ENCODE measurements at places on chromosomes 12 and 14. TPM values are rescaled to one million over a fixed set of nuclear protein-coding genes. Genes with fewer than 3 reads are reported as not detected.

GRCh38 chr12:131947482-131948027 is 2.2 kb upstream of the EP400 start:
- H3K27me3 ChIP-seq, result no peaks in the 10 kb centered on the region
- H3K4me1 ChIP-seq, result peaks cover 21% of the 10 kb centered on the region
- DNase-seq, result no peak
- no peak overlapping the region for H3K4me3 ChIP-seq
- H3K36me3 ChIP-seq, result no peaks in the 10 kb centered on the region

DNA sequence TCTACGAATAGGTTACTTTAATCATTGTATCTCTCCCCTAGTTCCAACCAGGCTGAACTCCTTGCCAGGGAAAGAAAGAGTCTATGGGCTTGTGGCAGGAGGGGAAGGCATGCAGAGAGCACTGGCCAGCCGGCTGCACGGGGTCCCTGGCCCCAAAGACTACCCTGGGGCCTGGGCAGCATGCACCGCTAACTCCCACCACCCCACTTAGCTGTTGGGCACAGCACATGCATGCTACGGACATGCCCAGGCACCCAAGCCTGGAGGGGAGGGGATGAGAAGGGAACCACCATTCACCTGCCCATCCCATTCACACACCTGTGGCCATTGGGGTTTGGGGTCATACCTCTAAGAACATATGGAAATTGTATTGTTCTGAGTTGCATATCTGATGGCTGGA is 94.1 kb downstream of the PIK3C2G start:
- no peak overlapping the region for H3K27ac ChIP-seq
- no peaks in the 10 kb centered on the region for H3K36me3 ChIP-seq
- no peaks in the 10 kb centered on the region for H3K27me3 ChIP-seq
- no peak overlapping the region for H3K4me3 ChIP-seq
- no peaks in the 10 kb centered on the region for H3K4me1 ChIP-seq

DNA sequence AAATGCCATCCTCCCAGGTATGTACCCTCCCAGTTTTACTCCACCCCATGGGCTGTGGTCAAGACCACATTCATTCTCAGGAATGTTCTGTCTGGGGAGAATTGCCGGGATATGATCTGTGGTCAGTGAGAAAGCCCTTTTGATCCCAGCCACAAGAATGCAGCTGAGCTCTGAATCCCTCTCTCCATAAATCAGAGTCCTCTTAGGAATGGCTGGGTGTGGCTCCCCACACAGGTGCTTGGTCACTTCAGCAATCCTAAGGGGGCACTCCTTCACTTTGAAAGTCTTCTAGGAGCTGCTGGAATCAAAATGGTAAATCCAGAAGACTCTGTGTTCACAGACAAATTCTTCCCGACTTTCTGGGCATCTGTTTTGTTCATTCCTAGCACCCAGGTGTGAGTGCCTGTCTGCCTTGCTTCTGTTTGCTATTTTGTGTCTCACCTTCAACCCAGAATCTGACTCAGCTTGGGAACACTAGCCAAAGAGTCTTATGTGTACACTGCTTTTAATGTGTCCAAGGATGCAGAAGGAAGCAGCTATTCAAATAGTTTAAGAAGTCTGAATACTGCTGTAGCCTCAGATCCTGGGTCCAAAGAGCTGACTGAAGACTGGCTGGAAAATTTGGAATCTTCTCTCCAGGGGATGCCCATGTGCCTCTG is 144.6 kb upstream of the CDKN3 start:
- H3K4me1 ChIP-seq, result peaks cover 16% of the 10 kb centered on the region
- H3K27me3 ChIP-seq, result peaks cover 46% of the 10 kb centered on the region
- DNase-seq, result no peak
- no peaks in the 10 kb centered on the region for H3K36me3 ChIP-seq
- no peak overlapping the region for H3K4me3 ChIP-seq
- H3K27ac ChIP-seq, result no peak overlapping the region

DNA sequence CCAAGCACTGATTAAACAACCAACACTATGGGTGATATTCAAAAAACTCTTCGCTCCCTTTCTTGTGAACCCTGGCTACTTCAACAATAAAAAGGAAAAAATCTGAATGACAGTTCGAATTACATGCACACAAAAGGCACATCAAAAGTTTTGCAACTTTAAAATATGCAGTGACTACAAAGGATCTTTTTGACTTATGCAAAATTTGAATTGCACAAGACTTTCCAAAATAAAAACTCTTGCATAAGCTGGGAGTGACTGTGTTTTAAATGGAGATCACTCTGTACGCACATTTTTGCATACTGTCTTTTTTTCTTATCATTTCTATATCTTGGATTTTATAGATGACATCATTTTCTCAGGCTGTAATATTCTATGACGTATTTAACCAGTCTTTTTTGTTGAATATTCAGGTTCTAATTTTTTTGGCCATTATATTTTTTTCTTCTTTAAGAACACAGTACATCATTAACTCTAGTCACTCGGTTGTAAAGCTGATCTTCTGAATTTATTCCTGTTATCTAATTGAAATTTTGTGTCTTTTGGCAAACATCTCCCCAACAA is 667.6 kb upstream of the TBX3 start:
- no peaks in the 10 kb centered on the region for H3K4me1 ChIP-seq
- H3K27me3 ChIP-seq, result no peaks in the 10 kb centered on the region
- no peak for DNase-seq
- no peak overlapping the region for H3K27ac ChIP-seq
- H3K36me3 ChIP-seq, result no peaks in the 10 kb centered on the region

MYO1H gene
- not detected for total RNA-seq

GPR84 gene
- 3.8 TPM for total RNA-seq

C14orf39 gene
- not detected for total RNA-seq

STXBP6 gene
- total RNA-seq, result not detected

GRCh38 chr14:76293923-76294322 is 82.0 kb upstream of the ESRRB start:
- no peaks in the 10 kb centered on the region for H3K4me1 ChIP-seq
- H3K27me3 ChIP-seq, result no peaks in the 10 kb centered on the region
- no peak for DNase-seq
- H3K4me3 ChIP-seq, result no peak overlapping the region

DNA sequence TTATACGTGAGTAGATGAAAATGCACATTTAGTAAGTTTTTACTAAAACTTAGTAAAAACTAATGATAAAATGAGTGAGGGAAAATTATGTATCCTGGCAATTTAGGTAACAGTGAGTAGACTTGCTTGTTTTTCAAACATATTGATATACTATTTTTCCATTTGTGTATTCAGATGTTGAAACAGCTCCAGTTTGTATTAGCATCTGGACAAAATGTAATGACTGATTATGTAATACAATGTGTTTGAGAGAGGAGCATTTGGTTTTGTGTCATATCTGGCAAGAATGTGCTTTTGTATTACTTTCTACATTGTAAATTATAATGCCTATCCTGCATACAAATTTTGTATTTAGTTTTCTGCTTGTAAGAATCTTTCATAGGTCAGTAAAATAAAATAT is 5.6 kb downstream of the CNOT2 start:
- H3K27me3 ChIP-seq, result no peaks in the 10 kb centered on the region
- DNase-seq, result no peak
- no peak overlapping the region for H3K27ac ChIP-seq
- H3K4me3 ChIP-seq, result no peak overlapping the region

DNA sequence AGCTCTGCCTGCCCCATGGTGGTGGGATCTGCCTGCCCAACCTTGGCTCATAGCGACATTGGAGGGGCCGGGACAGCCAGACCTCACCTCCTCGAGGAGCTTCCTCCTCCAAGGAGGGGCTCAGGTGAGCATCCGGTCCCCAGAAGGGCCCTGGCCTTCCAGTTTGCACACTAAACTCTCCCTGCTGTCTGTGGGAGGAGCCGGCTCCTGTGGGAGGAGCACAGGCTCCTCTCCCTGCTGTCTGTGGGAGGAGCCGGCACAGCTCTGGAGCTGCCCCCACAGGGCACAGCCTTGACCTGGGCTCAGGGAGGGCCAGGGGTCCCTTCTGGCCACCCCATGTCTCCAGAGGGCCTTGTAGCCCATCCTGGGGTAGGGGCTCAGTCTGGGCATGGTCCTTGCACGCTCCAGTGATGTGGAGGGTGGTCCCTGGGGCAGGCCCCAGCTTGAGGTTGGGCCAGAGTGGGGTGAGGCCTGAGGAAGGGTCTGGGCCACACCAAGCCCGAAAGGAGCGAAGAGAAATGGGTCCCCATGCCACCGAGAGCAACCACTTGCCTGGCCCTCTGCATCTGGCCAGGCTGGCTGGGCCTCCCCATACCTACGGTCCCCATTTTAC is 147.5 kb upstream of the C14orf180 start:
- H3K4me1 ChIP-seq, result no peaks in the 10 kb centered on the region
- no peaks in the 10 kb centered on the region for H3K27me3 ChIP-seq
- H3K36me3 ChIP-seq, result no peaks in the 10 kb centered on the region
- no peak overlapping the region for H3K4me3 ChIP-seq

DNA sequence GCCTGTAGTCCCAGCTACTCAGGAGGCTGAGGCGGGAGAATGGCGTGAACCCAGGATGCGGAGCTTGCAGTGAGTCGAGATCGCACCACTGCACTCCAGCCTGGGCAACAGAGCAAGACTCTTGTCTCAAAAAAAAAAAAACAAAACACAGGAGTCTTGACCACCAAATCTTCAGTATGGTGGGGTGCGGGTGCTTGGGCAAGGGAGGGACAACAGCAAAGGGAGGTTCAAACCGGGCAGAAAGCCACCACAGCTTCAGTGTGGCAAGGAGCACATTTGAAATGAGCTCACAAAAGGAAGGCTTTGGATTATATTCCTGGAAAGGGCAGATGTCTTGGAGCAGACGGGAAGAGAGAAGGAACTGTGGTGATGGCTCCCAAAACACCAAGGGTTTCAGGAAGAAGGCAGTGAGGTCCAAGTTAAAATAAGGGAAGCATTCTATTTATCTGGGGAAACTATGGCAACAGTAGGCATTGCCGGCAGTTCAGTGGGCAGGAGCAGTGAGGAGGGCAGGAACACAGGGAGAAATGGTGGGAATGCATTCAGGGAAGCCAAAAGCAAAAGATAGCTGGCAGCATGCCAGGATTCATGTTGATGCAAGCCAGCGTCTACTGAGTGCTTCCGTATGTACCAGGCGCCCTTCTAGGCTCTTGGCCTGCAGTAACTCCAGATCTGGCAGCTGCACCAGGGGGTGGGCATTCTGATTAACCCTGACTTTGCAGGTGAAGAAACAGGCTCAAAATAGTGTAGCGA is 51.0 kb upstream of the SRSF5 start:
- H3K36me3 ChIP-seq, result peaks cover 7% of the 10 kb centered on the region
- peak overlapping the region; percentile 67 for H3K4me3 ChIP-seq
- H3K27me3 ChIP-seq, result no peaks in the 10 kb centered on the region
- DNase-seq, result no peak

DNA sequence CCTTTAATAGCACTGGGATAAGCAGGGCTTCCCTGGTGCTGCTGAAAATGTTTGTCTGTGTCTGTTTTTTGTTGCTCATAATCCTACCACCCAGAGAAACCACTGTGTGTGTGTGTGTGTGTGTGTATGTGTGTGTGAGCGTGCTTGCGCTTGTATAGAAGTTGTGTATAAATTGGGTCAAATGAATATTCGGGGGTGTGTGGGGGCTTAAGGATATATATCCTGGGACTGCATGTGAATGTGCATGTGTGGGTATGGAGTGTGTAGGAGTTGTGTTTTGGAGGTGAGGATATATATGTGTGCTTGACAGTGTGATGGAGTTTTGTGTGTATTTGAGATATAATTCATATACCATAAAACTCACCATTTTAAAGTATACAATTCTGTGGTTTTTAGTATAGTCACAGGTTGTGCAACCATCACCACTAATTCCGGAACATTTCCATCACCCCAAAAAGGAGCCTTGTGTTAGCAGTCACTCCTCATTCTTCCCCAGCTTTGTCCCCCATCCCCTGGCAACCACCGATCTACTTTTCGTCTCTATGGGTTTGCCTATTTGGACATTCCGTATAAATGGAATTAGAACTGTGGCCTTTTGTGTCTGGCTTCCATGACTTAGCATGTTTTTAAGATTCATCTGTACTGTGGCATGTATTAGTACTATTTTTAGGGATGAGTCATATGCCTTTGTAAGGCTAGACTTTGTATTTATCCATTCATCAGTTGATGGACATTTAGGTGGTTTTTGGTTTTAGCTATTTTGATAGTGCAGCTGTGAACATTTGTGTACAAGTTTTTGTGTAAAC is 25.6 kb downstream of the TCTN1 start:
- no peaks in the 10 kb centered on the region for H3K27me3 ChIP-seq
- peaks cover 73% of the 10 kb centered on the region for H3K4me1 ChIP-seq
- DNase-seq, result no peak
- peaks cover 1% of the 10 kb centered on the region for H3K36me3 ChIP-seq
- H3K4me3 ChIP-seq, result no peak overlapping the region

DNA sequence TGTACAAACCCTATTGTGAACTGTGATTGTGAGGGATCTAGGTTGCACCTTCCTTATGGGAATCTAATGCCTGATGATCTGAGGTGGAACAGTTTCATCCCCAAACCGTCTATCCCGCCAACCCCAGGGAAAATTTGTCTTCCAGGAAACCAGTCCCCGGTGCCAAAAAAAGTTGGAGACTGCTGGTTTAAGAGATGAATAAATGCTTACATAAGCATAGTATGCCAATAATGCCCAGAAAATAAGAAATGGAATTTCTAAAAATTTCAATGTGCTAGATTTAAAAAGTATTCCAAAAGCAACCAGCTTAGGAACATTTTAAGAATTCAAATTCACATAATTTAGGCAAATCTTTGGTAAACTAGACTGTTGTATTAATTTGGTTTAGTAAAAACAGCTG is 5.4 kb upstream of the RNU6-8 start:
- H3K36me3 ChIP-seq, result no peaks in the 10 kb centered on the region
- H3K27ac ChIP-seq, result no peak overlapping the region
- peaks cover 25% of the 10 kb centered on the region for H3K4me1 ChIP-seq
- no peak for DNase-seq
- no peak overlapping the region for H3K4me3 ChIP-seq

DNA sequence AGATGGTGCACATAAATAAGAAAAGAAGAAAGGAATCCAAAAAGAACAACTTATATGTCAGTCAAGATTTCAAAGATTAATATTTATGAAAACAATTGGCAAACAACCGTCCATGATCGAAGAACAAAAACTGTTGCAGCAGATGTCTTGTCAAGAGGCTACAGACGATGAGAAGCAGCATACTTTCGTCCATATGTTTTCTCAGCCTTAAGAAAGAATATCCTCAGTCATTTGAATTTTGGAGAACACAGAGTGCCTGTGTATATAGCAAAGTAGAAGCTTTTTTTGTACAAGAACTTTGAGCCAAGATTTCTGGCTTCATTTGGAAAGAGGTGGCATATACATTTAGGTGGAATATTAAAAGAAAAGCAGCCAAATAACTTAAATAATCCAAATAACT is 297.2 kb downstream of the ITPR2 start:
- no peak overlapping the region for H3K27ac ChIP-seq
- peaks cover 9% of the 10 kb centered on the region for H3K36me3 ChIP-seq
- no peaks in the 10 kb centered on the region for H3K4me1 ChIP-seq
- no peaks in the 10 kb centered on the region for H3K27me3 ChIP-seq
- H3K4me3 ChIP-seq, result no peak overlapping the region
- no peak for DNase-seq

- H3K36me3 ChIP-seq, result peaks cover 12% of the 10 kb centered on the region
- peaks cover 19% of the 10 kb centered on the region for H3K4me1 ChIP-seq
- no peak overlapping the region for H3K4me3 ChIP-seq
- H3K27me3 ChIP-seq, result no peaks in the 10 kb centered on the region
These were observed 57.2 kb downstream of the SETD3 start for GRCh38 chr14:99423434-99423833.

Measured in activated T-cell treated with anti-CD3 and anti-CD28 coated beads, Interleukin-2, amount 50 U/mL, for 72 hours (primary cell).